ENCODE measurements at places on chromosomes 12 and 14.

GRCh38 chr12:121465921-121466793 lies 66.2 kb downstream of the RNF34 start:
- DNase-seq = peak; percentile 66

DNA sequence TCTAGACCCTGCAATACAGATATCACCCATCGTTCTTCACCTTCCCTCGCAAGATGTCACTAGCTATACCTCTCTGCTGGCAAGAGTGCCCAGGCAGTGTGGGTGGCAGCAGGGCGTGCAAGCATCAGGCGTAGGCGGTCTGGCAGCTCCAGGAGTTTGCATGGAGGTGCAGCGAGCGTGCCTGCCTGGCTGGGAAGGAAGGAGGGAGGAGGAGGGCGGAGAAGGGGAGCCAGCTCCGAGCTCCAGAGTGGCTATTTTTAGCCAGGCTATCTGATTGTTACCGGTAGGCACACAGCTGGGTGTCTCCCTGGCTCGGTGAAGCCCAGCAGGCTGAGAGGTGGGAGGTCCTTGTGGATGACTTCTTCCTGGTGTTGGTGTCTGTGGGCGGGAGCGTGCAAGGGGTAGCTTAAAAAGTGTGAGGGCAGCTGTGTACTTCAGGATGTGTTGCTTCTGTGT lies 6.2 kb downstream of the FOXJ2 start:
- DNase-seq = peak; percentile 40

DNA sequence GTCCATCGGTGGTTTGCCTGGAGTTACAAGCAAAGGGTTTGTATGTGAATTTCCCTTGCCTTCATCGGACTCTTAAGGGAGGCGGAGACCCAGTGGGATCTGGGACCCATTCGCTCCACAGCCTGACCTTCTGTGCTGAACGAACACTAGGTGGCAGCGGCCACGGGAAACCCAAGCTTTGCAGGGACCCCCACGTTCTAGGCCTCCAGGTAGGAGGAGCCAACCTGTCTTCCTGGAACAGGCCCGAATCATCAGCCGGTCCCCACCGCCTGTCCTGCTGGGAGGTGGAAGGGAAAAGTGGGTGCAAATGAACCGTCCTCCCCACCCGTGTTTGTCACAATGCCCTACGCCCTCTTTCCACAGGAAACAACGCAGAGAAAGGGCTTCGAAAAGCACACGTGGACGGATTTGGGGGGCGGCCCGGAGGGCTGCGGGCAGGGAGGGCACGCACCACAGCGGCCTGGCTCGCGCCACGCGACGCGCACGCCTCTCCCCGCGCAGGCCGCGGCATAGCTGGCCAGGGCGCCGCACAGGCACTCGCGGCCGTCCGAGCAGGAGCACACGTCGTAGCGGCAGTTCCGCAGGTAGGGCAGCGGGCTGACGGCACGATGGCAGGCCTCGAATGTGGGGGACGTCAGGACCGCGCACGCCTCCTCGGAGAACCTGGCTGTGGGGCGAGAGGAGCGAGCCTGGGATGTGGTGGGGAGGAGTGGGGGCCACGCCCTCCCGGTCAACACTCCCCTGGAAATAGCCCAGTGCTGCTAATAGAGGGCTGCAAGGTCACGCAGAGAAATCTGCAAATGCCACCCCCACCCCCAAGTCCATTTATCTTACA lies 67.8 kb downstream of the VWF start:
- DNase-seq = peak; percentile 39

DNA sequence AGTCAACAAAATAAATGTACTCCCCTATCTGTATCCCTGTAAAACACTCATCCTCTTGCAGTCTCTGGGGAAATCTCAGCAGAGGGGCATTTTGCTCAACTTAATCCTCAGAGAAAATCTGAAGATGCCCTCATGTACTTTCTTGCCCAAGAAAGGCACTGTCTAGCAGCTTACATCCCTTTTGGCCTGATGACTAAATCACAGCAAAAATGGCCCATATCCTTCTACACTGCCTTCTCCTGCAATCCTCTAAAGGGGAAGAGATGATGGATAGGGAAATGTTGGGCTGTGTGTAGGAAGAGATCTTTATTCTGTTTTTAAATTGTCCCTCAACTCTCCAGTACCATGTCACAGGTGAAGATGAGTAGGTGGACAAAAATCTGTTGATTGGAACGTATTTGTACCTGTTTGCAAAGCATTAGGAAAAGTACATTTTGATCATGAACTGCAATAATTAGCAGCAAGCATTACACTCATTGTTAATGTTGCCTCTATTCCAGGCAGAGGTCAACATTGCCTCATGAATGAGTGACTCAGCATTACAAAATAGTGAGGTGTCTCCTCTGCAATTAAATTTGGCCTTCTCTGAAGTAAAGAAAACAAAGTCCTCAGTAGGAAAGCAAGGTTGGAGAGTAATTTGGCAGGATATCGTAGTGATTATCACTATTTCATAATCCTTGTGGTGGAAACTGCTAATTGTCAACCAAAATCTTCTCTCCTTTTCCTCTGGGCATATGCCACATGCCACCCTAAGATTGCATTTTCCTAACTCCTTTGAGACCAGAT lies 172.4 kb upstream of the CAND1 start:
- no peak for DNase-seq

GRCh38 chr14:101595349-101595748 lies 34.1 kb downstream of the DIO3 start:
- no peak for DNase-seq

- DNase-seq = no peak
Measured at GRCh38 chr12:96774496-96775256, 132.4 kb upstream of the NEDD1 start.

- peak; percentile 16 for DNase-seq
Measured at GRCh38 chr12:122406701-122407164, 15.7 kb downstream of the CLIP1 start.

- DNase-seq = no peak
Measured at GRCh38 chr12:117284140-117284539, 77.3 kb downstream of the NOS1 start.

DNA sequence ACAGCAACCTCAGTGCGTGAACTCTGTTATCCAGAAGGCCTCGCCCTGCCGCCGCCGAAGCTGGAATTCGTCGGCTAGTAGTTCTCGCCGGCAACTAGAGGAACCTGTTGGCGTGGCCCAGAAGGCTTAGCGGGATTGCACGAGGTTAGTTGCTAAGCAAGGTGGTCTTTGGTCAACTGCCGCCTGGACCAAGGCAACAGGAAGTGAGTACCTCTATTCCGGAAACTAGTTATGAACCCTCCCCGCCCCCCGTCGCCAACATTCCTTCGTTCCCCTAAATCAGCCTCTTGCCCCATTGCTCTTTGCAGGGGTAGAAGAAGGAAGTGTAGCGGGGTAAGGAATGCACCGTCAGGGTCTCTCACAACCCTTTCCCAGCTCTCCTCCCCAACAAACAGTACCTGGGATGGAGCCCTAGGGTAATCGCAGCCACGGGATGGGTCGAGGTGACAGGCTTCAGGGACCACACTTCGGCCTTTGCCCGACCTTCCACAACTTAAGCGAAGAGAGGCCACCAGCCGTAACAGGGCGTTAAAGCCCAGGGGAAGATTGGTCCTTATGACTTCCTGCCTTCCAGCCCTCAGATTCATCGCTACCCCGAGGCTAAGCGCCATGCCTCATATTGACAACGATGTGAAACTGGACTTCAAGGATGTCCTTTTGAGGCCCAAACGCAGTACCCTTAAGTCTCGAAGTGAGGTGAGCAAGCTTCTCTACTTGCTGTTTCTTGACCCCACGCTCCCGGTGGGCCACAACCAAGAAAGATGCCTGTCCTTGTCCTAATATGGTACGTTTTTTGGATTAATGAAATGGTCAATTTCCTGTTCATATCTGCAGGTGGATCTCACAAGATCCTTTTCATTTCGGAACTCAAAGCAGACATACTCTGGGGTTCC lies at the start of gene GMPR2:
Gene GMPR2, plus strand, starts transcription at position 285 of the 893 bp plus-strand sequence. Its CDS starts 325 bp downstream, at position 610.
- DNase-seq = peak; percentile 21

GRCh38 chr12:700016-700415 lies 36.8 kb upstream of the NINJ2 start:
- no peak for DNase-seq

GRCh38 chr12:40446385-40446784 lies 221.6 kb downstream of the LRRK2 start:
- no peak for DNase-seq

- no peak for DNase-seq
Measured at GRCh38 chr12:65084579-65084978, 36.5 kb downstream of the WIF1 start.

DNA sequence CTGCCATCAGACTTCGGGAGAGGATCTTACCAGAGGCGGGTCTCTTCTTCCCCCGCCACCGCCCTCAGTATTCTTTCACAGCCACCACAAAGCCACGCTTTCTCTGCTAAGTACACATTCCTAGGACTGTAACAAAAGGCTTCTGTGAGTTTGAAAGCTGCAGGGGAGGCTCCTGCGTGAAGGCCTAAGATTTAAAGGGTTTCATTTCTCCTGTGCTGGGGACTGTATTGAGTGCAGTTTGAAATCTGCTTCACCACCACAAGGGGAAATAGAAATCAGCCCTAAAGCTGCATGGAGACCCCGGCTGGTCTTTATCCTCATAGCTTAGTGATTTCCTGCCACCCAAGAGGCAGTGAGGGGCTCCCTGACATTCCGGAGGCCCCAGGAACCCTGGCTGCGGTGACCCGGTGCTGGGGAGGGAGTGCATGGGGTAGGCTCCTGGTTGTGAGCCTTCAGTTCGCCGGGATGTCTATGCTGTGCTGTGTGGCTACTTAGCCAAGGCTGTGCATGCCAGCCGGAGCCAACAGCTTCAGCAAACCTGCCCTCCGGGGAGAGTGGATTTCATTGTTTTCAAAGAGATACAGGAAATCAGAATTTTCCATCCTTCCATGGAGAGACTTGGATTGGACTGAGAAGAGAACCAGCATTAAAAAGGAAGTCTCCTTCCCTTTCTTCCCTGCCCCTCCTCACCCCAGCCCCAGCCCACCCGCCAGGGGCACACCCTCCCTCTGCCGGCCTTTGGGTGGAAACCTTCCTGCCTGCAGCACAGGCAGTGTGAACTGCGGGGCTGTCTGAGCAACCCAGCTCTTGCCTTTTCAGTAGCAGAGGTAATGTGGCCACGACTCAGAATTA lies 163.3 kb downstream of the ETV6 start:
- DNase-seq = no peak

DNA sequence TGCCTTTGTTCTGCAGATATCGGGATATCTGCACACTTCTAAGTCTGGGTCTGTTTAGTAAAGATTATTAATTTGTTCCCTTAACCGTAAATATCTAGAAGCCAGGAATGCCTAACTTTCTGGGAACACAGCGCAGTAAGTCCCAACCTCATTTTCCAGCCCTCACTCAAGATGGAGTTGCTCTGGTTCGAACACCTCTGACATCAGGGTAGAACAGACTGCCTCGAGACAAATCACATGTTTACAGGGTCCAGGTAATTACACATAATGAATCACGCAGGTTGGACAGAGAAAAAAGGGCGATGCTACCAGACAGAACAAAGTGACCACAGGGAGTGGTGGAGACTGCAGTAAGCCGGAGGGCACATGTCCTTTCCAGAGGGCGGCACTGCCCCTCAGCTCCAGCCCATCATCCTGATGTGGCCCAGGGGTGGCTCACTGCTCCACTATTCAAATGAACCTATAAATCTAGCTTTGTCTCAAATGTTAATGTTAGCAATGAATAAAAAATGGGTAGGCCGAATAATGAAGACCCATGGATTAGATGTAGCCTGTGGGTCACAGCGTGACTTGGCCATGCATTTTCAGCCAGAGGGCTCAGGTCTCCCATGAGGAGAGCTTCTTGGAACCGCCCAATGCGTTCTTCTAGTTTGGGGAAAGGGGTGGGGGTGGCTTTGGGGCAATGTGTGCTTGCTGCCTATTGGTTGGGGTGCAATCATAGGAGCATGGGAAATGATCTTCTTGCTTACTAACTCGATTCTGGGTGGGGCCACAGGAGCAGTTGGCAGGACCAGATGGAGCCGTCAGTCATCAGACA lies 159.0 kb upstream of the SFSWAP start:
- no peak for DNase-seq

GRCh38 chr14:101116065-101116464 lies 212.5 kb upstream of the RTL1 start:
- no peak for DNase-seq

- DNase-seq = no peak
Measured at GRCh38 chr12:39161465-39162085, 256.2 kb upstream of the CPNE8 start.

DNA sequence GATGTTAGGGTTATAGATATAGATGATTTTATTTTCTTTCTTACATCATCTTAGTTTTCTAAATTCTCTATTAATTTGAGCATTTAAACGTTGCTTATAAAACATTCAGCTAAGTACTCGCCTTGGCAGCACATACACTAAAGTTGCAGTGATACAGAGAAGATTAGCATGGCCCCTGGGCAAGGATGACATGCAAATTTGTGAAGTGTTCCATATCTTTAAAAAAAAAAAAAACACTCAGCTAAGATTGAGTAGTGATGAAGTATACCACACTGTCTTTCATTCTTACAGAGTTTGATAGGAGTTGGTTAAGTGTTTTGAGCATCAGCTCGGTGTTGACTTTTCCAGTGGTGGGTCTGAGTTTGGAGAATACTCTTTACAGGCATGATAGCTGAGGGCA lies 72.3 kb downstream of the FRMD6 start:
- DNase-seq = no peak

DNA sequence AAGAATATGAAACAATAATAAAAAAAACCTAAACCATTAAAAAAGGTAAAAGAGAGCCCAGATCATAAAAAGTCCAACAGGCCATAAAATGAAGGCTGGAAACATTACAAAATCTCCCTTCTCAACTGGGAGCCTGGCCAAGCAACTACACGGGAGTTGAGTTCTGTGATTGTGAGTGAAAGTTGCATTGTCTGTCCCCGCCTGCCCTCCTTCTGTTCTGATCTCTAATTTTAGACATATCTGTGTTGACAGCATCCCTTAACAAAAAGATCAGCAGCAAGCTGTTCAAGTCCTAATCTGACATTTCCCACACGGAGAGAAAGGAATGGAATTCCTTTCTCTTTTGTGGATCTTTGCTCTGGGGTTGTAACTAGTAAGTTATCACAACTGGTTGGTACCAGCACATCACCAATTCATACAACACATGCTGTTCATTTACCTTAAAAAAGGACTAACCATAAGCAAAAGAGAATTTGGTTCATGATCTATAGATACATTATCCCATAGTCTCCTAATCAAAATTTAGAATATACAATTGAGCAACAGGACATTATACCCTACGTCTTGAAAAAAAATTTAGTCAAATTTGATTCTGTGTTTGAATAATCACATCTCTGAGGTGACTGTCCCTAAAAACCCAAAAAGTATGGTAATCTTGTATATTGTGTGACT lies 205.1 kb upstream of the GZMB start:
- no peak for DNase-seq

DNA sequence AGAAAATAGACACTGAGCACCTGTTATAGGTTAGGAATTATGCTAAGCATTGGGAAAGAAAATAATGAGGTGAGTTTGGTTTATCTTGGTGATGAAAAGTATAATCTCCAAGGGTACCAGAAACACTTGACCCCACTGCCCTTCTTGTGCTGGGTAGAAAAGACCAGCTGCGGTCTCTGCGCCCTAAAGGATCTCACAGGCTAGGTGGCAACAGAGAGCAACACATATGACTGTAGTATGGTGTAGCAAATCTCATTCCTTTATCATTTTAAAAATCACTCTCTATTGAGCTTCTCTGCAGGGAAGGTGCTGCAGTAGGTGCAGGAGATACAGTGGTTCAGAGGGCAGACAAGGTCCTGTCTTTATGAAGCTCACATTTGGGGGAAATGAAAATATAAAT lies 26.1 kb downstream of the NRXN3 start:
- no peak for DNase-seq

Data from activated T-cell treated with anti-CD3 and anti-CD28 coated beads, Interleukin-2, amount 50 U/mL, for 72 hours (primary cell).